Germinal center (tissue), 1 donor: ENCODE measurements at places on chromosomes 16 and 17.

DNA sequence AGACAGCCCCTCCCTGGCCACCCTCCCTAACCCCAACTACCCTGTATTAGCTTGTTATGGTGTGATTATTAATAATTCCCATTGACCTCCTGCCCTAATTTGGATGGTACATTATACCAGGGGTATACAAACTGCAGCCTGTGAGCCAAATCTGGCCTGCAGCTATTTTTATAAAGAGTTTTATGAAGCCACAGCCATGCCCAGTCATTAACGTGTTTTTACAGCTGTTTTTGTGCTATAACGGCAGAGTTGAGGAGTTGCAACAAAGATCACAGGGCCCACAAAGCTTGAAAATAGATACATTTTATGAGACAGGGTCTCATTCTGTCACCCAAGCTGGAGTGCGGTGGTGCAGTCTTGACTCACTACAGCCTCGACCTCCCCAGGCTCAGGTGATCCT, 6.0 kb downstream of the METTL22 start:
- DNase-seq: no peak

GRCh38 chr17:39659279-39660010, 5.7 kb upstream of the TCAP start:
- no peak for DNase-seq

DNA sequence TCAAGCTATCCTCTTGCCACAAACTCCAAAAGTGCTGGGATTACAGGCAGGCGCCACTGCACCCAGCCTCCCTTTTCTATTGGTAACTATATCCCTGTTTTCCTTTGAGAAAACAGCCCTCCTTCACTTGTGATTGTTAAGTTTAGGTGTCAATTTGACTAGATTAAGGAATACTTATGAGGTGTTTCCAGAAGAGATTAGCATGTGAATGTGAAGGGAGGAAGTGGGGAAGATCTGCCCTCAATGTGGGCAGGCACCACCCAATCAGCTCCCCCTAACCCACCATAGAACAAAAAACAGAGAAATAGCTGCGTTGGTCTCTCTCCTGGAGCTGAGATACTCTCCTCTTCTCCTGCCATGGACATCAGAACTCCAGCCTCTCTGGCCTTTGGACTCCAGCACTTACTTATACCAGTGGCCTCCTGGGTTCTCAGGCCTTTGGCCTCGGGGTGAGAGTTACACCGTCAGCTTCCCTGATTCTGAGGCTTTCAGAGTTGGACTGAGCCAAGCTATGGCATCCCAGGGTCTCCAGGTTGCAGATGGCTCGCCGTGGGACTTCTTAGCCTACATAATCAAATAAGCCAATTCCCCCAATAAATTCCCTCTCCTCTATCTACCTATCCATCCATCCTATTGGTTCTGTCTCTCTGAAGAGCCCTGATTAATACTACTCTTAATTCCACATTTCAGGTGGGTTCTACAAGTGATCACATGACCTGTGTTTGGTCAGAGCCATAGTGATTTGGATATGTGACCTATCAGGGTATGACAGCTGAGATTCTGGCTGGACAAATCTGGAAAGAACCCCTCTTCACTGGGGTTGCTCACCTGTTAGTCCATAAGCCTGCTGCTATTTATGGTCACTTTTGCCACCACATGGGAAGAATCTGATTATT, 12.0 kb upstream of the STAT3 start:
- no peak for DNase-seq

DNA sequence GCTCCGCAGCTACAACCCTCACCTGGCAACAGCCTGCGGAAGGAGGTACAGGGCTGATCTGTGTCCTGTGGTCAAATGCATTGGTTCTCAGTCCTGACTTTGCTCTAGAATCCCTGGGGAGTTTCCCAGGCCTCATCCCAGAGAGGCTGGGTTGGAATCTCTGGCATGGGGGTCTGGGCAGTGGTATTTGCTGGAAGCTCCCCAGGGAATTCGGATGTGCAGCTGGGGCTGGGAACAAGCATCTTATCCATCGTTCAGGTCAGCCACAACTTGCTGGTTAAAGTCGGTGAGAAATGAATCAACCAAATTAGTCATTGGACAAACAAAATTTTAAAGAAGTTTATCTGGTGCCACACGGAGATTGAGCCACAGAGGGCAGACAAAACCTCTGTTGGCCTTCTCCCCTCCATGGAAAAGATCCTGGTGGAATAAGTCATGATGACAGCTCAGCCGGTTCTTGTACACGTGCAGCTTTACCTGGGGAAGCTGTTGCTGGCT, 231.2 kb downstream of the FOXL1 start:
- no peak for DNase-seq

DNA sequence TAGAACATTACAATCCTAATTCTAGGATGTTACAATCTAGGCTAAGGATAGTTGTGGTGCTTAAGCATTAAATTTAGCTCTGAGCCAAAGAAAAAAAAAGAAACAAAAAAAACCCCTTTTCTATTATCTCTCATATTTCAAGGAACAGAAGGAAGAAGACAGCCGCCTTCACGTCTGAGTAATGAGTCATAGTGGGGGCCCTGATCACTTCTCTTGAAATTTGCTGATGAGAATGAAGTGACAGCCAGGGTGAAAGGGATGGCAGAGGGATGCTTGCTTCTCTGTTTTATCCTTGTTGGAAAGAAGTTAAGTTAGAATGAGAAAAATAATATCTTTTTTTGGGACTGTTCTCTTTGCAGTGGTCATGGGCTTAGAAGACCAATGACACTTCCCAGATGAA, 82.6 kb upstream of the MPHOSPH6 start:
- no peak for DNase-seq

DNA sequence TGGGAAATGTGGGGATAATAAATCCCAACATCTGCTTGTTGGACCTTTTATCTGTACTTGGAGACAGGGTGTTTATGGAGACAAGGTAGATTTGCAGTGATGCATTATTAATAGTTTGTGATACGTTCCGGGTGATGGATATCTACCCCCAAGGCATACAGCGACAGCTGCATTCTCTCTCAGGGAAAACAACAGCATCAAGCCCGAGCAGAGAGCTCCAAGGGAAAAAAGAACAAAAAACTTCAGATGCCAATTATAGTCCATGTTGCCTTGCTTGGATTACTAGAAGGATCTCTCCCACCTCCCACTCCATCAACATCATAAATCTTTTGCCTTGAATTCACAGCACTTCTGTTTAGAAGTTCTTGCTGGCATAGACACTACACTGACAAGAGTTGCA, 187.5 kb upstream of the CDH11 start:
- DNase-seq: no peak

GRCh38 chr17:40322358-40323315, 13.7 kb downstream of the RARA start:
- DNase-seq: peak; percentile 89

- DNase-seq: no peak
Observed at GRCh38 chr17:73770115-73770848, 126.0 kb upstream of the SDK2 start.

DNA sequence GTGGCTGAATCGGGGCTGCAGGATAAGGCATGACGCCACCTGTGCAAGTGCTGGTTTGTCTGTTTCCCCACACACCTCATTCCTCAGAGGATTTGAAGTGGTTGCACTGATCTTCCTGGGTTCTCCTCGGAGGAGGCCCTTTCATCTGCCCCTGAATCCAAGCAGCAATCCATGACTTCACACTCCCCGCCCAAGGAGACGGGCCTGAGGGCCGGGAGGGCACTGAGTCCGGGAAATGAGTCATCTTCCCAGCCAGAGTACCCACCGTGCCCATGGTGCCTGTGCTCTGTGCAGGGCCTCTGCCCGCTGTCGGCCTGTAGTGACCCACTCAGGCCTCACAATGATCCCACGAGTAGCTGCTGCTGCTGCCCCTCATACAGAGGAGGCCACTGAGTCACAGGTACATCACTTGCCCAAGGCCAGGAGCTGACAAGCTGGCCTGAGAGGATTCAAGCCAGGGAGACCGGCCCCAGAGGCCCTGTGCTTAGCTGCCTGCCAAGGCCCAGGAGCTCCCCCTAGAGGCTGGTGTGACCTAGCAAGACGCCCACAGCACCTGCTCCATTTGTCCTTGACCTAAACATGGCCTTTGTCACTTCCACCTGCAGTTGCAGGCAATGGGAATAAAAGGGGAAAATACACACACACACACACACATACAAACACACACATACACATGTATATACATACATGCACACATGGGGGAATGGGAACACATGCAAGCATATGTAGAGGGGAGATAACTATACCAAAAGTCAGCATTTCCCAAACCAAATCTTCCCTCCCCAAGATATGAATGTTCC, 240.0 kb downstream of the C16orf95 start:
- DNase-seq: peak; percentile 32

GRCh38 chr16:24041834-24042631, 206.2 kb downstream of the PRKCB start:
- peak; percentile 84 for DNase-seq

DNA sequence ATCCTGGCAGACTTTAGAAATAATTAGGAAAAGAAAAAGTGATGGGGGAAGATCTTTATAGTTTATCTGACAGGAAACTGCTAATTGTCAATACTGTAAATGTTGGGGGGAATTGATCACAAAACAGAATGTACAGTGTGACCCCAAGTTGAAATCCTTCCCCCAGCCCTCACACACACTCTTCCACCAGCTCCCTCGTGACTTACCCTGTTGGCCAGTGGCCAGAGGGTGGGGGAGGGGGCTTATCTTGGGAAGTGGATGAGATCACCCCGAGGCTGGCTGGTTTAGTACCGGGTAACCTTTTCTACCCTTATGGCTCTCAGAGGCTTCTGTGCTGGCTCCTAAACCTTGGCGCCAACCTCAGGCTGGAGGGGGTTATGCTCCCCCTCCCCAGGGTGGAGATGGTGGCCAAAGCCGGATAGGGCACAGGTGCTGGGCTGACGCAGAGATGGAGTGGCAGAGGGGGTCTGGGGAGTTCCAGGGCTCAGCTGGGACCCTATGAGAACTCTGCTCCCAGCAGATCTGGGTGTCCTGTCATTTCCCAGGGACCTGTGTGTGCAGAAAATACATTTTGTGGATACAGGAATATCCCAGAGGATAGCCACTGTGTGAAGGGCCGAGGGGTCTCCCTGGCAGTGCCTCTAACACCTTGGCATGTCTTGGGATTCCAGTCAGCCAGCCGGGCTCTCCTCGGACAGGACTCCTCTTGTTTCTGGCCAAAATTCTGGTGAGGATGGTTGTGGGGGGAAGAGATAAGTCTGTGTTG, 18.6 kb downstream of the CDH16 start:
- no peak for DNase-seq

DNA sequence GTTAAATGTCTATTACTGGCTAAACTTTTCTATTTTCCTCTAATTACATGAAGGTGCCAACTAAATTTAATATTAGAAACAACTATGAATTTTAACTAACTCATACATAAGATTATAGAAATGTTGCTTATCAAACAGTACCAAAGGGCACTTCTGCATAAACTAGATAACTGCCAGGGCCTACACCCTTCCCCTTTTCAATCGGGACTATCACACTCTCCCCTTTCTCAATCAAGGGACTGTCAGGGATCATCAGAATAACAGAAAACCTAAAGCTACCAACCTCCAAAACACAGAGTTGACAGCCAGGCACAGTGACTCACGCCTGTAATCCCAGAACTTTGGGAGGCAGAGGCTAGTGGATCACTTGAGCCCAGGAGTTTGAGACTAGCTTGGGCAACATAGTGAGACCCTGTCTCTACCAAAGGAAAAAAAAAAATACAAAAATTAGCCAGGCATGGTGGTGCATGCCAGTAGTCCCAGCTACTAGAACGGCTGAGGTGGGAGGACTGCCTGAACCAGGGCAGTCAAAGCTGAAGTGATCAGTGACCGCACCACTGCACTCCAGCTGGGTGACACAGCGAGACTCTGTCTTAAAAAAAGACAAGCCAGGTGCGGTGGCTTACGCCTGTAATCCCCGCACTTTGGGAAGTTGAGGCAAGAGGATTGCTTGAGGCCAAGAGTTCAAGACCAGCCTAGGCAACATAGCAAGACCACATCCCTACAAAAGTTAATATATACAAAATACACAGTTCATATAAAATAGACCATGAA, 3.2 kb upstream of the PHLPP2 start:
- DNase-seq: no peak

- DNase-seq: no peak
Observed at GRCh38 chr16:50244140-50244503, 22.2 kb upstream of the ADCY7 start.

- DNase-seq: no peak
Observed at GRCh38 chr17:66963521-66963908, 992 bp upstream of the CACNG4 start.

DNA sequence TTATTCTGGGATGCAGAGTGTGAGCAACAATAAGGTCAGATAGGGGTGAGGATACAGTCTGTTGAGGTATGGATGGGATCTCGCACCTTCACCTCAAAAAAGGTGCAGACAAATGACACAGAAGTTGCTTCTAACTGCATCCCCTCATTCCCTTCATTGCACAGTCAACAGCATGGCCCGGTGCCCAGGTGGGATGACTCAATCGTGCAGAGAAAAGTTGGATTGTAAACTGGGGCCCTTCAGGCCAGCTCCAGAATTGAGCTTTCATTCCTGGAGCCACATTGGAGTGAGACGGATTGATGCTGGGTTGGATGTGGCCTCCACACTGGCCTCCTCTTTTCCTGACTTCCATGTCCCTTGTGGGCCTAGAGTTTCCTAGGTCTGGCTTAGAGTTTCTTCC, 977.4 kb downstream of the KCNJ18 start:
- no peak for DNase-seq

DNA sequence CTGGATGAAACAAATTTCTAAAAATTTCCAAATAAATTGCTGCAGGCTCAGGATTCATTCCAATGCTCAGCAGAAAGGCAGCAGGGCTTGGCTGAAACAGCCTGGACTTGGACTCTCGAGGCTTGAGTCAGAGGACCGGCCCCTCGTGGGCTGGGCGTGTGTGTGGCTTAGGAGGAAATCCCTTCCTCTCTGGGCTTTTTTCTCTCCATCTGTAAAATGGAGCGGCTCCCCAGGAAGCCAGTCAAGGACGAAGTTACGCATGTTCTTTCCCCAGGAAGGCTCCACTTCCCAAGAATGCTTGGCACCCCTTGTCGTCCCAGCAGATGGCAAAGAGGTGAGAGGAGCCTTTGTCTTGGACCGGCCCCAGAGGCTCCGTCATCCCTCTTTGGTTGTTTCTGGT, 13.5 kb downstream of the SLC46A1 start:
- no peak for DNase-seq

DNA sequence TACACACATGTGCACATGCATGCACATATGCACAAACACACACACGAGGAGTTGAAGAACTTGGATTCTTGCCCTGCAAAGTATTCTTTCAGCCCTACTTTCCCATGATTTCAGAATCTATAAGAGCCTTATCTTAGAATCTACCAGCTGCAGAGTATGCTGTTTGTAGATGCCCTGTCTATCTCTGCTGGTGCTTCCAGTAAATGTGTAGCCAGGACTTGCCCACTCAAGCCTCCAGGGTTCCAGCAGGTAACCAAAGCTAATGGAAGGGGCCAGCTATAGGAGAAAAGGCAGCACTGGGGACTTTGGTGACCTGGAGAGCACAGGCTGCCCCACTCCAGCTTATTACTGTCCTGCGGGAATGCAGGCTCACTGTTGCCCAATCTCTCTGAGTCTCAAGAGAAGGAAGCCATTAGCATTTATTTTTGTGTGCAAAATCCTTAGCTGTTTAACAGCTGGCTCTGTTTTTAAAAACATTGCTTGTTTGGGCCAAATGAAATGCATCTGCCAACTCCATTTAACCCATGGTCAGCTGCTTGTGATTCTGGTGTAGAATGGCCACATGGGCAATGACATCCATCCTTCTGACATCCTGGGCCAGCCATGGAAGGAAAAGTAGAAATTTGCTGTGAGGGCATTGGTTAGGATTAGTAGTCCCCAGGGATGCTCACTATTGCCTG, 28.6 kb upstream of the XYLT1 start:
- no peak for DNase-seq

GRCh38 chr16:68429076-68429854, 19.0 kb downstream of the SMPD3 start:
- DNase-seq: no peak

GRCh38 chr17:80465327-80465974, 11.0 kb downstream of the NPTX1 start:
- no peak for DNase-seq
